ENCODE measurements at places on chromosomes 12 and 14.

DNA sequence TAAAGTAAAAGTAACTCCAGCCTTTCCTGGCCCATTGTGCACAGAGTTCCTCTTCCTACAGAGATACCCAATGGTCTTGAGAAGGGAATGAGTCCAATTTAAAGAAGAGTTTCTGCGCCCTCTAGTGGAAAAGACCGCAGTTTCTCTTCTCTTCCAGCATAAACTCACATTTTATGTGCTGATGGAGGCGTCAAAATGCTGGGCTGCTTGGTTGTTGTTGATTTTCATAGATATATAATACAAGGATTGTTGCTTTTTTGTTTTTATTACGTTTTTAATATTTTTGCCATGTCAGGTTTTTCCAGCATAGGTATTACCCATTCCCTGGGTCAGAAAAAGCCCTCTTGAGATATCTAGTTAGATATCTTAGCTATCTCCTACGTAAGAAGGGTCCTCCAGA lies 356.9 kb upstream of the STXBP6 start:
- peak; percentile 80 for DNase-seq

- no peak for DNase-seq
Measured at GRCh38 chr12:68780731-68781130, 27.2 kb upstream of the MDM2 start.

DNA sequence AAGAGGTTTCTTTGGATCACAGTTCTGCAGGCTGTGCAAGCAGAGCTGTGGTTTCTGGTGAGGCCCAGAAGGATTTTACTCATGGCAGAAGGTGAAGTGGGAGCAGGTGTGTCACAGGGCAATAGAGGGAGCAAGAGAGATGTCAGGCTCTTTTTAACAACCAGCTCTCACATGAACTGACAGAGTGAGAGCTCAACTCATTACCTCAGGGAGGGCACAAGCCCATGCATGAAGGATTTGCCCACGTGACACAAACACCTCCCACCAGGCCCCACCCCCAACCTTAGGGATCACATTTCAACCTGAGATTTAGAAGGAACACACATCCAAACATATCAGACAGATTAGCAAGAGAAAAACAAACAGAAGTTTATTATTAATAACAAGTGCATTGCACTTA lies 470.4 kb downstream of the GALC start:
- no peak for DNase-seq

GRCh38 chr14:32906672-32907071 lies 32.0 kb upstream of the NPAS3 start:
- DNase-seq, result no peak

Data from Kasumi-1 (cell line).